ENCODE measurements at places on chromosomes 6 and 20. TPM values are rescaled to one million over a fixed set of nuclear protein-coding genes. Genes with fewer than 3 reads are reported as not detected.

The MRAP2 gene
- total RNA-seq, result 8.5 TPM

The SUMO4 gene
- total RNA-seq, result 2.7 TPM

The CAPN11 gene
- 3.0 TPM for total RNA-seq

The GPX5 gene
- total RNA-seq, result not detected

The RAET1E gene
- 0.61 TPM for total RNA-seq

The TFAP2D gene
- total RNA-seq, result not detected

The HEY2 gene
- total RNA-seq, result 1.3 TPM

The C20orf96 gene
- total RNA-seq, result 13.1 TPM

The PAK5 gene
- total RNA-seq, result not detected

The EEF1A1 gene
- total RNA-seq, result 8,079 TPM

The CST11 gene
- total RNA-seq, result not detected

The ZSCAN16 gene
- total RNA-seq, result 7.1 TPM

The TSHZ2 gene
- 4.9 TPM for total RNA-seq

The MBOAT1 gene
- total RNA-seq, result 72.6 TPM

The RSPH9 gene
- total RNA-seq, result not detected

The ETV7 gene
- 3.6 TPM for total RNA-seq

The SLC17A3 gene
- not detected for total RNA-seq

The NXT1 gene
- 10.0 TPM for total RNA-seq

The ARMH2 gene
- not detected for total RNA-seq

The HLA-DOA gene
- total RNA-seq, result 4.7 TPM

The DCDC2 gene
- 2.1 TPM for total RNA-seq

The CLPSL1 gene
- total RNA-seq, result not detected

The KCNS1 gene
- 0.27 TPM for total RNA-seq

The CST4 gene
- not detected for total RNA-seq

The PRDM1 gene
- total RNA-seq, result 25.9 TPM

The PI3 gene
- 108 TPM for total RNA-seq

The SLC4A11 gene
- total RNA-seq, result 0.89 TPM

The HLA-DRB1 gene
- 191 TPM for total RNA-seq

The GPR6 gene
- total RNA-seq, result not detected

The DPPA5 gene
- not detected for total RNA-seq

The GINS1 gene
- 2.7 TPM for total RNA-seq

The MMP24 gene
- 0.09 TPM for total RNA-seq

The MYBL2 gene
- 11.7 TPM for total RNA-seq

The SIRPA gene
- 13.3 TPM for total RNA-seq

All from left colon (tissue), 2 donors.